Activated effector memory CD4-positive, alpha-beta T cell treated with Interleukin-2 at 50 U/mL for 16 hours (primary cell): ENCODE measurements at places on chromosomes 4 and X.

DNA sequence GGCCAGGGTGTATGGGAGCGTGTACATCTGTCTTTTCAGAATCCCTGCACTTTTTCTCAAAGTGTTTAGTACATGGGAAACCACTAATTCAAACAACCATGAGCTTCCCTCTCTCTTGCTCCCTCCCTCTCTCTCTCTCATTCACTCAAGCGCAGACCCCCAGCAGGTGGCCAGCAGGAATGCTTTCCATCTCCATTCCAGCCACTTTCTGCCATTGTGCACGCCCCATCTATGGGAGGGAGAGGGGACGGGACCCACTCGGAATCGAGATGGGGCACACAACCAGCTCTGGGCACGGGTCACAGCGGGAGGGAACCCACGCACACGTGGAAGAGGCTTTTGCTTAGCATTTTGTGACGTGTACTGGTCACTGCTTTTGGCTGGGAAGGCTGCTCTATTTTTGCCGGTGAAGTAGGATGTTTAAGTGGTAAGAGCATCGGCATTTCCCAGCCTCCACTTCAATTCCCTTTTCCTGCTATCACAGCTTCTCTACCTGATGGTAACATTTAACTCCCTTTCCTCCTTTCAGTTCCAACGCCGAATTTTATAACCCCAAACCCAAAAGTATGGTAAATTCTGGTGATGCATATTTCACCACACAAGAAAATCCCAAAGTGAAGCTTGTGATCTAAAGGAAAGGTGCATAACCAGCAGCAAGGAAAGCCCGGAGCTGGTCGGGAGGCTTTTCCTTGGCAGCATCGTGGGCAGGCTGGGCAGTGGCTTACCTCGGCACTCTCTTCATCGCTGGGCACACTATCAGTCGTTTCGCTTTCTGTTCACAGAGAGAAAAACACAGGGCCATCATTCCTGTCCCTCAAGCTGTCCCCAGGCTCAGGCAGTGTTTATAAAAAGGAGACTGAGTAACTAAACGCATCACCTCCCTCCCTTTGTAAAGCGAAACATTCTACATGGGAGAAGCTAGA is 84.1 kb downstream of the IRF2 start:
- no peak for DNase-seq

DNA sequence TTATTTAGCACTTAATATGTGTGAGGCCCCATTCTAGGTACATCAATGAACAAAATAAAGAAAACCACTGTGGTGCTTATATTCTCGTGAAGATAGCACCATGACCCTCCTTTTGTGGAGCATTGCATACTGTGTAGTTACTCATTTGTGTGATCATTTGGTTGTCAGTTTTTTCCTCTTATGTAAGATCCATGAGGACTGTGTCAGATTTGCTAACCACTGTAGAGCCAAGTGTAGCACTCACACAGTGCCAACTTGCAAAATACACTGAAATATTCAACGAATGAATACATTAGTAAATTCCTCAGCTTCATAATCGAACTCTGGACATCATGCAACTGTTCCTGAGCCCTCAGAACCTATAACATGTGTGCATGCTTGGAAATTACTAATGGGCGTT is 29.5 kb upstream of the SETD7 start:
- no peak for DNase-seq

GRCh38 chrX:22383988-22384387 is 111.3 kb downstream of the CBLL2 start:
- DNase-seq: no peak

DNA sequence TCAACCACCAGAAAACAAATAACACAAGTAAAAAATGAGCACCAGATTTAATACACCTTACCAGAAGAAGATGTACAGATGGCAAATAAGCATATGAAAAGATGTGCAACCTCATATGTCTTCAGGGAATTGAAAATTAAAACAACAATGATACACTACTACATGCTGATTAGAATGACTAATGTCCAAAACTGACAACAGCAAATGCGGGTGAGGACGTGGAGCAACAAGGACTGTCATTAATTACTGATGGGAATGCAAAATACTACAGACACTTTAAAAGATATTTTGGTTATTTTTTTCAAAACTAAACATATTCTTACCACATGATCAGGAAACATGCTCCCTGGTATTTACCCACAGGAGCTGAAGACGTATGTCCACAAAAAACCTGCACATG is 140.3 kb downstream of the FRYL start:
- no peak for DNase-seq

DNA sequence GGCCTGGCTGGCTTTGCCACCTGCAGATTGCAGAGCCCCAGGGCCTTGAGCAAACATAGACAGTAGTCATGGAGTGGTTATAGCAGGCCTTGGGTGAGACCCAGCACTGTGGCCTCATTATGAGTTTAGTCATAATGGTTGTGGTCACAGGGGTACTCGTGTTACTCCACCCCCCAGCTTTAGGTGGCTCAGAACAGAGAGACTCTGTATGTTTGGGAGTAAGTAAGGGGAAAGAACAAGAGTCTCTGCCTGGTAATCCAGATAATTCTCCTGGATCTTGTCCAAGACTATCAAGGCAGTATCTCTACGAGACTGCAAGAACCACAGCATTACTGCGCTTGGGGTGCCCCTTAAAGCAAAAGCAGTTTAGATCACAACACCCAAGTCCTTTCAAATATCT is 62.3 kb upstream of the SCRG1 start:
- no peak for DNase-seq

DNA sequence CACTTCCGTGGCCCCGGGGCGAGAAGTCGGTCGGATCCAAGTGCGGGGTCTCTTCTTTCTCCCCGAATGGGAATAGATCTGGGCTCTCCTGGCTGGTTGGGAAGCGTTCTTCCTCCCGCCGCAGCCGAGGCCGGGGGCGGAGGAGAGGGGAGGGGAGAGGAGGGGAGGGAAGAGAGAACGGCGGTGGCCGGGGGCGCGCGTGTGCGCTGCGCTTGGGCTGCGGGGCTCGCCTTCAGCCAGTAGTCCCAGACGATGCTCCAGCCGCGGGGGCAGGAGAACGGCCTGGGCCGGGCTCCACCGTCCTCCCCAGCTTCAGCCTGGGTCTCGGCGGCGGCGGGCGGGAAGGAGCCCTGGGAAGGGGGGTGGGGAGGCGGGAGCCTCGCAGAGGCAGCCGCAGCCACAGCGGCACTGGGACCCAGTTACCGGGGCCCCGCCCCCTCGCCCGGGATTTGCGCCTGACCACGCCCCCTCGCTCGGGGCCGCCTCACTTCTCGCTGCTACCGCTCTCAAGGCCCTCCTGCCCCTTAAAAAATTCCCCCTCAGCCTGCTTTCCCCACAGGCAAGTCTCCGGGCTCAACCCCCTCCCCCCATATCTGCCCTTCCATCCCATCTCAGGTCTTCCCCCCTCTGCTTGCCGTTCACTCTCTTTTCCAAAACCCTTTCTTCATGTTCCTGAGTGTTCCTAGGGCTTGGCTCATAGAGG is at the start of gene FGD1:
Gene FGD1 (minus strand): TSS at position 421 of the 703 bp plus-strand sequence. CDS start 802 bp downstream, outside the sequence.
- DNase-seq: no peak

GRCh38 chr4:159291176-159291575 is 188.3 kb downstream of the RAPGEF2 start:
- no peak for DNase-seq

DNA sequence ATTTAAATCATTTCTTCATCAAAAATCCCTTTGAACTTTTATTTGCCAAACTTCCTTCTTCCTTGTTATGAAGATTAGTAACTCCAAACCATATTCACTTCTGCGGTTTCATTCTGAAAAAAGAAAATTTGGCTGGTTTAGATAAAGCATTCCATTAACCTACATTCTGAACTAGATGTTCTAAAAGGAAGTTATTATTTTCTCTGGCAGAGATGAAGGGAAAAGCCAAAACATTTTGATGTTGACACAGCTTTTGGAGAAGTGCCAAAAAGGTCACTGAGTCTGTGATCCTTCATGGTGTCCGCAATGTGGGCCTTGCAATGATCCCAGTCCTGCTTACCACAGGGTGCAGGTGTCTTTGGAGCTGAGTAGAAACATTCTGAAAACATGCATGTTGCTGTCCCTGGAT is 36.0 kb downstream of the CXCL8 start:
- DNase-seq: no peak

- DNase-seq: no peak
Observed at GRCh38 chr4:134154097-134154496, 47.5 kb downstream of the PABPC4L start.

- no peak for DNase-seq
Observed at GRCh38 chr4:187236209-187236890, 512.7 kb upstream of the FAT1 start.

GRCh38 chr4:8090744-8091301 is 67.8 kb downstream of the ABLIM2 start:
- no peak for DNase-seq

DNA sequence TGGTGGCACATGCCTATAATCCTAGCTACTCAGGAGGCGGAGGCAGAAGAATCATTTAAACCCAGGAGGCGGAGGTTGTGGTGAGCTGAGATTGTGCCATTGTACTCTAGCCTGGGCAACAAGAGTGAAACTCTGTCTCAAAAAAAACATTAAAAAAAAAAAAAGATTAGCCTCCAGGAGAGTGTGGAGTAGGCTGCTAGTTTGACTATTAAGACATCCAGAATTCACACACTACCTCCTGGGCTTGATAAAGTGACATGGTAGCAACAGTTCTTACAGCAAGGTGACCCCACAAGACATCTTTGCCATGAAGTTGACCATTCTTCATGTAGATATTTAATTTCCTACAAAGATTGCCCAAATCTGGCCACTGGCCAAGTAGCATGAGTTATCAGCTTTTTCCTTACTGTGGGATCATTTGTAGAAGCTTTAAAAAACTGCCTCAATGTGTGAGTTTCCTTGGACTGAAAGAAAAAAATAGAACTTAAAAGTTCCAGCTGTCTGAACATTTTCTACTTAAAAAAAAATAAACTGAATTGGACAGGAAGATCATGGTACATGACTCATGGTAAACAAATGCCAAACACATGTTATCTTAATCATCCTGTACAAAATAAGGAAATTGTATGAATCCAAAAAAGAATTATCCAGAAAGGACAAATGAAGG is 35.3 kb upstream of the SPRY1 start:
- DNase-seq: no peak

DNA sequence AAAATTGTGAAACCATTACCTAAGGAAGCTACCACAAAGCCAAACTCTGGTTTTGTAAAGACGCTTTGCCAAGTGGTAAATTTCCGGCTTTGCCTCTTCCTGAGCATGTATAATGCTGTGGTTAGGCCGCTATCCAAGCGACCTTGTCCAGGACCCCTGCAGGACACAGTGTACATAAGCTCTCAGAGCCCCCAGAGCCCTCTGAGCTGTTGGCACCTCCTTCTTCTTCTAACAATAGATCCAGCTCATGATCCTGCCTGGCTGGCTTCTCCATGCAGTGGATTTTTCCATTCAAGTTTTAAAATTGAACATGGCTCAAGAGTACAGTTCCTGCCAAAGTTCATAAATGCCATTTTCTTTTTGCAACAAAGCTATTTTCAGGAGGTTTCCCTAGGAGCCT is 326.7 kb downstream of the MAPK10 start:
- DNase-seq: no peak

- DNase-seq: no peak
Observed at GRCh38 chr4:40193016-40193571, 3.7 kb upstream of the RHOH start.

- DNase-seq: no peak
Observed at GRCh38 chr4:86043755-86044592, 315.9 kb downstream of the MAPK10 start.
